Dorsolateral prefrontal cortex (tissue), 122 donors: ENCODE measurements at places on chromosomes 16 and 17.

DNA sequence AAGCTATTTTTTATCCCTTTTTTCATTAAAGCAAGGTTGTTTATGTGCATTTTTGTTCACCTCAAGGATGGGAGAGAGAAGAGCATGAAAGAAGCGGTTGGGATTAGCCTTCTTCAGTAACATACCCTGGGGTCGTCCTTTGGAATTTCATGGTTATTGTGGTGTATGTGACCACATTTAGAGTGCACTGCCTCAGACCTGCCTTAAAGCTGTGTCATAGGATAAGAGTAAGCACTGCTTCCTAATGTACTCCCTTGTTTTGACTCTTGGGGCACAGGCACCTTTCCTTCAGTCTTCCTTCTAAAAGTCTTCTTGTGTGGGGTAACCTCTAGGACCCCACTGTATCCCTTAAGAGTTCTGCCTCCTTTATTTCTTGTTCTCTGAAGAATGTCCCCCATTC lies 28.9 kb downstream of the TNRC6A start:
- DNase-seq, result no peak

DNA sequence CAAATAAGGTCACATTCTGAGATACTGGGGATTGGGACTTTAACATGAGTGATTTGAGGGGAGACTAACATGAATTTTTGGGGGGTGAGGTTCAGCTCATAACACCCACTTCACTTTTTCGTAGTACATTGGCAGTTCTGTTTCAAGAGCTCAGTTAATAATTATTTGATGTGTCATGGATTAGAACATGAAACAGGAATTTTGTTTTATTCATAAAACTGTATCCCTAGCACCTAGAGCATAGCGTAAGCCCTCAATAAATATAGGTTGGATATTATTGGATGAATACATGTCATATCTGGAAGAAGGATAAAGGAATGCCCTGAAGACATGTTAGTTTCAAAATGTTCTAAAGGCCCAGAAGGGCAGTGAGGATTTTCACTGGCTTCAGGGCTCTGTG lies 119.8 kb downstream of the PRKCA start:
- no peak for DNase-seq

GRCh38 chr16:53949715-53950410 lies 245.9 kb downstream of the FTO start:
- DNase-seq, result no peak

DNA sequence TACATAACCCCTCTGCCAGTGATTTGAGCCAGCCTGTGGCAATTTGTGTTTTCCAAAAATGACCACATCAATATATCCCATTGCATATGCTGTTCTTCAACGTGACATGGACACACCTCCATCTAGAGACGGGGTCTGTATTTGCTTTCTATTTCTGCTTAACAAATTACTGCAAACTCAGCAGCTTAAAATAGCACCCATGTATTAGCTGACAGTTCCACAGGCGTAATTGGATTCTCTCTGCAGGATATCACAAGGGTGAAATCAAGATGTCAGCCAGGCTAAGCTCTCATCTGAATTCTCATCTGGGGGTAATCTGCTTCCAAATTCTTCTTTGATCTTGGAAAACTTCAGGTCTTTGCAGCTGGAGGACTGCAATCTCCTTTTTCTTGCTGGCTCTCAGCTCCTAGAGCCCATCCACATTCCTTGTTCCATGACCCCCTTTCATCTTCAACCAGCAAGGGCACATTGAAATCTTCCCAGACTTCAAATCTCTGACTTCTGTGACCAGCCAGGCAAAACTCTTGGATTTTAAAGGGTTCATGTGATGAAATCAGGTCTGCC lies 8.2 kb downstream of the KRT9 start:
- no peak for DNase-seq
